ENCODE measurements at places on chromosomes 1 and 21. TPM values are rescaled to one million over a fixed set of nuclear protein-coding genes. Genes with fewer than 3 reads are reported as not detected.

GRCh38 chr1:37465593-37466517 lies 8.5 kb upstream of the ZC3H12A start:
- no peak for DNase-seq

- no peak for DNase-seq
These were observed 35.0 kb upstream of the AGO1 start for GRCh38 chr1:35847935-35848565.

GRCh38 chr1:174217248-174217647 lies 57.9 kb downstream of the RABGAP1L start:
- no peak for DNase-seq

- DNase-seq, result no peak
These were observed 5.6 kb upstream of the SLX9 start for GRCh38 chr21:44934276-44934675.

- no peak for DNase-seq
These were observed 12.9 kb downstream of the DPYD start for GRCh38 chr1:97907886-97908285.

DNA sequence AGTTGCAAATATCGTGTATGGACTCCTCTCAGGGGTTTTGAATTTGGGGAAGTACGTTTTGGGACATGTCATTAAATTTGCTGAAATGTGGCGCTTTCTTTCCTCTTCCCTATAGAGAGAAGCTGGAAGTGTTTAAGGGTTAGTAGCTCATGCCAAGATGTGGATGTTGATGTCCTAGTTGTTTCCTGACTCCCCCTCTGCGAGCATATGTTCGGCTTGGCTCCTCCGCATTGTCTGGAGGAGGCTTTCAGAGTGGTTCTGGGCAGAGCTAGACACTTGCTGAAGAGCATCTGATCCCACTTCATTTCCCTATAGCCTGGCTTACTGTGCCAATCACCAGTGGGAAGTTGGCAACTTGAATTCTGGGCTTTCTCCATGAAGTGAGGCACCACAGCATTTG lies 347.4 kb upstream of the B3GALT2 start:
- DNase-seq, result no peak

Gene ST6GALNAC3
- total RNA-seq, result 9.7 TPM

Gene ACKR1
- total RNA-seq, result 170 TPM

Measured in omental fat pad (tissue), 4 donors.